ENCODE measurements at places on chromosomes 3 and 15. TPM values are rescaled to one million over a fixed set of nuclear protein-coding genes. Genes with fewer than 3 reads are reported as not detected.

Gene LMAN1L
- not detected for total RNA-seq

Gene MRPS11
- total RNA-seq: 12.9 TPM

DNA sequence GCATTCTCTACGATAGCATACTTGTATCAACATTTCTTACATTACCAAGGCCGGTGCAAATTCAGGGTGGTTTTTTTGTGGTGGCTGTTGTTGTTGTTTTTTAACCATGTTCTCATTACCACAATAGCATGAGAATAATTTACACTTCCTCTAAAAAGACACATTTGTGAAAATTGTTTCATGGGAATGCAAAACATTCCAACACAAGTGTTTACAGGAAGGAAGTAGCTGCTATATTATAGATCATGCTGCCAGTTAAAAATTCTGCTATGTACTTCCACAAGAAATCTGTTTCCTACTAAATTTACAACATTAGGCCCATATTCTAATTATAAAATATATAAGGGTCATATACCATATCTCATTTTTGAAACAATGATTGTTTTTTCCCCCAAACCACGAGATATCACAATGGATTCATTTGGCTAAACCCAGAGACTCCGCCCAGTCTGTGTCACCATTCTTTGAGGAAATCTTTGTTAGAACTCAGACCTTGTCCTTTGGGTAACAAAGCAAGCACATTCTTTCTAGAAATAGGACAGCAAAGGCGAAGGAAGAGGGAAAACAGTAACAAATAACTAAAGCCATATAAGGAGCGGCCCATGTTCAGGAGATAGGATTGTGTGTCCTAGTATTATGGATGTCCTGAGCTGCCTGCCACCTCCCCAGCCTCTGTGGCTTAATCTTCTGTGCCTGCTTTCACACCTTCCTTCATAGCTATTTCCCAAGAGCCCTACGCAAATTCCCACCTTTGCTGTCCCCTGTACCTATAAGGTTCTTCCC, 60.1 kb downstream of the UACA start:
- H3K27me3 ChIP-seq: no peaks in the 10 kb centered on the region
- H3K36me3 ChIP-seq: no peaks in the 10 kb centered on the region
- no peak for DNase-seq
- H3K4me3 ChIP-seq: no peak overlapping the region
- peak overlapping the region; percentile 50 for H3K27ac ChIP-seq

- H3K4me3 ChIP-seq: no peak overlapping the region
- no peak overlapping the region for H3K27ac ChIP-seq
- H3K36me3 ChIP-seq: no peaks in the 10 kb centered on the region
- no peaks in the 10 kb centered on the region for H3K27me3 ChIP-seq
Observed at GRCh38 chr15:51129535-51130188, 35.0 kb upstream of the TNFAIP8L3 start.
